NCI-H2171 (cell line): ENCODE measurements at places on chromosomes 7 and 10.
A peak's percentile ranks its signal among the peaks of the same experiment; 100 is the strongest.

- DNase-seq, result no peak
Observed at GRCh38 chr10:103967448-103968071, 620 bp downstream of the SLK start.

DNA sequence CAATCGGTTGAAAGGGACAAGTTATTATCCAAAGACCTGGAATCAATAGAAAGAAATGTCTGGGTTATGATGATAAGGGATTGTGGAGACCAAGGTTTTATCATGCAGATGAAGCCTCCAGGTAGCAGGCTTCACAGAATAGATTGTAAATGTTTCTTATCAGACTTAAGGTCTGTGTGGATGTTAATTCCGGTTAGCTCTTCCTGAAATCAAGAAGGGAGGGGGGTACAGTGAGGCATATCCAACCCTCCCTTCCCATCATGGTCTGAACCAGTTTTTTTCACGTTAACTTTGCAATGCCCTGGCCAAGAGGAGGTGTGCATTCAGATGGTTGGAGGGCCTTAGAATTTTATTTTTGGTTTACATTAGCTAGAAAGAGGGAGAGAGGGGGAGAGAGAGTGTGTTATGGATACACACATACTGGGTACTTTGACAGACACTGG, 9.8 kb upstream of the LRRC61 start:
- no peak for DNase-seq

DNA sequence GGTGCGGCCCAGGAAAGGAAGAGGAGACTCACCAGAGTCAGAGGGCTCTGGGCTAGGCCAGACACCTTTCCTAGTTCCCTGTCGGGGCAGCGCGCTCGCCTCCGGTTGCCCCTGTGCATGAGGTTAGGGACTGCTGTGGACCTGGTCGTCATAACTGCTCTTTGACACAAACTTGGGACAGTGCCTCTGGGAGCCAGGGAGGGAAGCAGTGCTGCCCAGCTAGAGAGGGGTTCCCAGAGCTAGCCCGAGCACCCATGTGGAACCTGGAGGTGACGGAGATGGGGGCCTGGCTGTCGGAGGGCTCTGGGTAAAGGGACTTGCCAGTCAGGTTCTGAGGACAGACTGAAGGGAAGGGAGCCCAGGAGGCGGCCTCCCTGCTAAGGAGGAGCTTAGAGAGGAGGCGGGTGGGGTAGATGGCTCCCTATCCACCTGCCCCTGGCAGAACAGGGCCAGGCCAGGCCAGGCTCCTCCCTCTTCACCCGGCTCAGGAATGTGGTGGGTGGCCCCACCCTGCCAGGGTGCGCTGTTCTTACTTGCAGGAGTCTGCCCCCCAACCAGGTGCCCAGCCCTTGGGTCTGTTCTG, 29.7 kb downstream of the AGAP3 start:
- DNase-seq, result no peak

DNA sequence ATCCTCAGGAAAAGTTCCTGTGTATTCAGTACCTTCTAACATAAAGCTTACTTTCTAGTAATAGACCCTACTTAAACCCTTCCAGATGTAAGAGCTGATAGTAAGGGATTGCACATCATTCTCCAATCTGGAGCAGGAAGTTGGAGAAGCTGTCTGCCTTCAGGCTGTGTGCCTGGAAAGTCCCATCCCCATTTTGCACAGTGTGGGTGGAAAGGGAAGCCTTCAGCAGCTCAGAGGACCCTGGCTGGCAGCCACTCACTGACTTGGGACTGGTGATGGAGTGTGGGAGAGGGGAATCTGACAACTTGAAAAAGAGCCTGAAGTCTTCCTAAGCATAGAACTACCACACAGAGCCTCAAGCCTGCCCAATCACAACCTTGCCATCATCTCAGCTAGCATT, 164.1 kb upstream of the ADO start:
- no peak for DNase-seq

DNA sequence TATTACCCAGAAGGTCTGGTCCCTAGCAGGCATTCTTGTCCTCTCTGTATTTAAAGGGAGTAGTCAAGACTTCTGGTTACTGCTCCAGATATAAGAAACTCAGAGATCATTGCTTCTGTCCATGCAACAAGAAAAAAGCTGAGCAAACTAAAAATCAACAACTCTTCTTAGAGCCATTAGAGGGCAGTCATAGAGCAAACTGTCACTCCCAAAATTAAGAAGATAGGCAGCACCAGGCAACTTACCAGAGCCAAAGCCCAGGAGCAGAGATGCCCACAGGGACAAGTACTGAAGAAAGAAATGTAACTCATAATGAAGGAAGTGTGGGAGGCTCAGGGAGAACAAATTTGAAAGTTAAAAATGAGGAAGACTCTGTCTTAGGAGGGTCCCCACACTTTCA, 472.9 kb upstream of the COBL start:
- no peak for DNase-seq

GRCh38 chr7:2299131-2299829, 15.0 kb downstream of the SNX8 start:
- no peak for DNase-seq

DNA sequence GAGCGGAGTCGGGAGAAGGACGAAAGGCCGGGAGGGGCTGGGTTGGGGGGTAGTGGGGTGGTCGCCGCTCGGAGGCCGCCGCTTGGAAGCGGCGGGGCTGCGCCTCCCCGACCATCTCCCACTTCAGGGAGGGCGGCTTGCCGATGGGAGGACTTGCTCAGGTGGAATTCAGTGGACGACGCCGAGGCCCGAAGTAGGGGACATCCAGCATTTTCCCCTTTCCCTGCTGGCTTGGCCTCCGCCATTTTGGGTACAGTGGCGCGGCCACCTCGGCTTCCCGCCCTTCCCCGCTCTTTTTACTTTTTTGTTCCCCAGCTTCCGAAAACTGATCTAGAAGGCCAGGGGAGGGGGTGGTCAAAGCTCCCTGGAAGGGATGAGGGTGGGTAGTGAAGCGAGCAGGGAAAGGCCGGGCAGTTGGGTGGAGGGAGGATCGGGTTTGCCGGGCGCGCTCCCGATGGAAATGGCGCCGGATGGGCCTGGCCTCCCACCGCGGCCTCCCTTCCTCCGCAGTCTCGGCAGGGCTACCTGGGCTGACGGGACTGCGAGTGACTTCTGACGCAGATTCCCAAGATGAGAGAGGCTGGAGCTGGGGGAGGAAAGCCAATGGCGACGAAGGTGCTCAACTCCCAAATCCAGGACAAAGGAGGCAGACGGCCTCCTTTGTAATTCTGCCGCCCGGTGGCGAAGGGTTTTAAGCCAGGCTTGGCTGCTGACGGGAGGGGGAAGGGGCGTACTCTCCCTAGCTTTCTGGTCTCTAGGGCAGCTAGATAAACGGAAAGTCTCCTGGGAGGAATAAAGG, at the start of gene PBLD:
Gene PBLD, minus strand, starts transcription at position 670 of the 799 bp plus-strand sequence. CDS start 26,084 bp downstream, outside the sequence.
- DNase-seq, result peak; percentile 43

GRCh38 chr10:93383562-93383981, 98.6 kb downstream of the MYOF start:
- no peak for DNase-seq

DNA sequence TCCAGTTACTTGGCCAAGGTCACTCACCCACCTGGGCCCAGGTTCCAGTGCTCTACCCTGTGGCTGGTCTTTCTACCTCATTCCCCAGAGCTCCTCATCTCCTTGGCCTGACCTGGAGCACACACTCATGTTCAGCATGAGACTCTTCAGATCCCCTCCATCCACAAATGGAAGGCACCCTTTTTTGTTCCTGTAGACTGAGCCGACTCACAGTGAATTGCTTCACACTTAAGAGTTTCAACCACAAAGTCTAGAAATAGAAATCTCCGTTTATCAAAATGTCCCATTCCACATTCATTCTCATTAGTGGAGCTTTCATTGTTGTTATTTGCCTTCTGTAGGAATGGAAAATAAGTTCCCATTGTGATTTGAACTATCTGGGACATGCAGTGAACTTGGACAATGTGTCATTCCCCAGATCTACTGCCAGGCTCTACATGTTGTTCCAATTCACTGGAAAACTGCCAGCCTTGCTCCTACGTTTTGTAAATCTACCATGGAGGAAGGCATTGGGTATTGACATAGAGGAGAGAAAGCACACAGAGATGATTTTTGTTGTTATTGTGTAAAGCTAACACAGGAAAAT, 125.3 kb upstream of the CELF2 start:
- no peak for DNase-seq

DNA sequence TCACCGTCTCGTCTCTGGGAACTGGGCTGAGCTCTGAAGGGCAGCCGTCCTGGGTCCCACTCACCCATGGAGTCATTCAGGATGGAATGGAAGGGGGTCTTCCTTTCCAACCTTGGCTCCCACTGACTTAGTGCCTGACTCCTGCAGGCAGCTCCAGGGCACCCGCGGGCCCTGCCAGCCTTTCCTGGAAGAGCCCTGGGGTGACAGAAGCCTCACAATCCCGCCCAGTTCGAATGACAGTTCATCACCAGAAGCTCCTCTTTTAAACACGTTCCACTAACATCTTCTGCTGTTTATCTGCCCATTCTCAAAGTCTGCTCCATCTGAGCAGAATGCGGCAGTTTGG, 110.6 kb downstream of the TNS3 start:
- DNase-seq, result no peak

DNA sequence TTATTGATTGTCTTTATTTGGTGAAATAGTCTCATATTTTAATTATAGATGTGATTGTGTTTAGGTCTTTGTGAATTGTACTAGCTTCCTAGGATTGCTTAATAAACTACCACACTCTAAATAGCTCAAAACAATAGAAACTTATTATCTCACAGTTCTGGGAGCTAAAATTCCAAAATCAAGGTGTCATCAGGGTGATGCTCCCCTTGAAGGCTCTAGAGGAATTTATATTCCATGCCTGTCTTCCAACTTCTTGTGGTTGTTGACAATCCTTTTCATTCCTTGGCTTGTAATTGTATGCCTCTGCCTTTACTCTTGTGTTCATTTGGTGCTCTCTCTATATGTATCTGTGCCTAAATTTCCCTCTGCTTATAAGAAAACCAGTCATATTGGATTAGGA, 155.3 kb upstream of the AKR1E2 start:
- DNase-seq, result no peak

GRCh38 chr10:76301950-76302349, 870.5 kb downstream of the LRMDA start:
- DNase-seq, result no peak

- no peak for DNase-seq
Observed at GRCh38 chr10:47253030-47253637, 46.9 kb upstream of the GDF10 start.

DNA sequence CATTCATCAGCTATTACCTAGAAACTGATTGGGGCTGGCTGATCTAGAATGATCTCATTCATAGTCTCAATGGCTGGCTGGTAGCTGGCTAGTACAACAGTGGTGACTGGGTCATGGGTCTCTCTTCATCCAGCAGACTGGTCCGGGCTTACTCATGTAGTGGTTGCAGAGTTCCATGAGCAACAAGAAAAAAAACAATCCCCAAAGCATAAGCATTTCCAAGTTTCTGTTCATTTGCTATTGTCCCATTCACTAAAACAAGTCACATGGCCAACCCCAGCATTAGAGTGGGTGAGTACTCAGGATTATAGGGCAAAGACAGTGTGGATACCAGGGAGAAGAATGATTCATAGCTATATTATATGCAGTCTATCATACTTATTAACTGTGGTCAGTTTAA, 85.2 kb upstream of the SEMA3C start:
- DNase-seq, result no peak

DNA sequence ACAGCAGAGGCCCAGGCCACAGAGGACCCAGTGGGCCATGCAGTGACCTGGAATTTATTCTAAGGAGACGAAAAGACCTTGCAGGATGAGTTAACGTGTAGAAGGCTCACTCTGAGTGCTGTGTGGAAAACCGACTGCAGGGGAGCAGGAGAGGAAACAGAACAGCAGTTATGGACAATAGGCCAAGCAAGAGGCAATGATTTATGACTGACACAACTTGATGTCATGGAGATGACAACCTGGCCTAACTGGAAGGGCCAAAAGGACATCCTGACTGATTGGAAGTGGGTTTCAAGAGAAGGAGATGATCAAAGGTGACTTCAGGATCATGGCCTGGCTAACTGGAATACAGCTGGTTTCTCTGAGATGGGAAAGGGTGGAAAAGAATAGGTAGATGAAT, 70.2 kb upstream of the RAPGEF5 start:
- DNase-seq, result no peak

DNA sequence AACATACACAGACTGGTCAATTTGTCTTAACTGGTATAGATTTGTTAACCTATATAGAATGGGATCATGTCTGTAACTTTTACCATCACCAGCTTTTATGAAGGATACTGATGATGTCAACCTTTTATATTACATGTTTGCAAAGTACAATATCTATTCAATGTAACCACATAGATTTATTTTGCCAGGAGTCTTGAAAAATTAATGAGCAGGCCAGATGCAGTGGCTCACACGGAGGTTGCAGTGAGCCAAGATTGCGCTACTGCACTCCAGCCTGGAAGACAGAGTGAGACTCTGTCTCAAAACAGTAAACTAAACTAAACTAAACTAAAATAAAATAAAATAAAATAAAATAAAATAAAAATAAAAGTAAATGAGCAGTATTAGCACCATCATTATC, 30.0 kb upstream of the PARD3 start:
- DNase-seq, result no peak

- peak; percentile 20 for DNase-seq
Observed at GRCh38 chr10:73771722-73772280, 10.0 kb upstream of the CHCHD1 start.

DNA sequence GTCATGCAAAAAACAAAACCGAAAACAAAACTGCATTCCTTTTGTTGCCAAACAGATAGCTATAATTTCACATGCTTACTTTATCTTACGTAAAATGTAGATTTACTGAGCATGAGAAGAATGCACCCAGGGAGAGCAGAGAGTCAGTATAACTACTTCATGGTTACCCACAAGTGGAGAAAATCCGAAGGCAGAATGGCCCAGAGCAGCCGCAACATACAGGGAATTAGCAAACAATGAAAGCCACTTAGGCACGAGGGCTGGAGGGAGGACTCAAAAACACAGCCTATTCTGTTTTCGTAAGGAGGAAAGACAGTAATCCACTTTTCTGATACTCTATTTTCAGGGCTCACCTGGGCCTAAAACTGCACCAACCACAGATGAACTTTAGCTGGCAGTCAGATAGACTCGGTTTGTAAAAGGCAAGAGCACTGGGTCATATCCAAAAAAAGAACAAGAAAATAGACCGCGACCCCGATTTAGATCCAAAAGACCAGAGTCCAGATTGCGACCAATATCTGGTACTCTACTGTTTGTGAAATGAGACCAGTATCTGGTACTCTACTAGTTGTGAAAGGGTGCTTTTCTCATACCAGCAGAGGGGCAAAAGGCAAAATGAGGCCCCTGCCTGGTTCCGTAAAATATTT, 1.3 kb downstream of the ITPRIP start:
- DNase-seq, result no peak

DNA sequence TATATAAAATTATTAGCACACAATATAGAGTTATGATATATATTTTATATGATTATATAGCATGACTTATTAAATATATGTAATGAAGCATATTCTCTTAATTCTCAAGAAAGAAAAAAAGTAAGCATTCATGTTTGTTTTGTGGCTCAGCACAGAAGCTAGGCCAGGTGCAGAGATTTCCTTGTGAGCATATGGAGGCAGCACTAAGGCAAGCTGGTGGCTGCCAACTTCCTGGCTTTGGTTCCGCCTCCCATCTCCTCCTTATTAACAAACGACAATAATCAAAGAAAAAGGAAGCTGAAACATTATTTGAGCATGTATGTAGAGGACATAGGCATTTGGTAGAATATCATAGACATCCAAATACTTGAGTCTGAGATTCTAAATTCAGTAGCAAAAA, 130.3 kb downstream of the ST7 start:
- peak; percentile 43 for DNase-seq

GRCh38 chr7:157401567-157402387, 65.0 kb downstream of the DNAJB6 start:
- DNase-seq, result no peak
